ENCODE measurements at places on chromosomes 3 and 15.

DNA sequence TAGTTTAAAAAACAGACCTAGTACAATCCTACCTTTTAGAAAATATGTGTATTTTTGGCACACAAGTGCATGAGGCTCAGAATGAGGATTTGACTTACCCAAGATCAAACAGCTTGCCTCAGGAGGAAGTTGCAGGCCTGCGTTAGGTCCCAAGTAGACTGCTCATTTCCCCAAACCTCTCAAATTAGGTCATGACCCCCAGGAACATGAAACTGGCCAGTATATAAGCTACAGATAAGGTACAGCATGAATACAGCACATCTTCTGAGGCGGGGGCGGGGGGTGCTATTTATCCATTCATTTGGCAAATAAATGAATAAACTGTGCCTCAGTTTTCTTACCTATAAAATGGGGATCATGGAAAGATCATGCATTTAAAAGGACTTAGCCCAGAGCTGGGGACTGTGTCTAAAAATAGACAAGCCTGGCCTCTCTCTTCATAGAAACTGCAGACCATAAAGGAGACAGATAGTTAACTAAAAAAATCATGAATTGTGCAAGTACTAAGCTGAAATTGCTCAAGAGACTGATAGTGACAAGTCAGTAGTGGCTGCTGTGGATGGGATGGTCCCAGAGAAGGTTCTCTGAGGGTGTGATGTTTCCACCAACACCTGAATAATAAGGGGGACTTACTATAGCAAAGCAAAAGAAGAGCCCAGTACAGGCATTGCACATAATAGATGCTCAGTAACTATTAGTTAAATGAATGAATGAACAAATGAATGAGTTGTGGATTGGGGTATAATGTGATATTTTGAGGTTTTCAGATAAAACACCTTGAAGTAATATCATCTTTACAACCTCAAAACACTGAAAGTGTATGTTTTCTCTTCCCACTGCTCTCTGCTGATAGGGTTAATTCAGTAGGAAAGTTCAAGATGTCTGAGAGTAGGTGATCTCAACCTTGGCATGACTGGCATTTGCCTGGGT, 258.5 kb upstream of the PROK2 start:
- DNase-seq, result no peak

DNA sequence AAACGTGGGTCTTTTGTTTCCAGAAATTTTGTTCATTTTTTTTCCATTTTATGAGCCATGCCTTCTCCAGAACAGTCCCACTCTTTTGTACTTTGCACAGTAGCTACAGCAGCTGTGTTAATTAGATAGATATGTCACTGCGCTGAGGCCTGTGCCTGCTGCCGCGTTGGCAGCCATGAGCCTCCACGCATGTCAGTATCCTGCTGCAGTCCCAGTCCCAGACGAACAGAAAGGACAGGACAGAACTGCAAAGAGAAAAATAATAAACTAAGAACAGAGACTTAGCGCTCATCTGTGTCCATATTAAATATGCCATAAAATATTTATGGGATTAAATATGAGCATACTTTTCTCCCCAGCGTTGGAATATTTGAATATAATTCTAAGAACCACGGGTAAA, 442.4 kb upstream of the RARB start:
- no peak for DNase-seq

DNA sequence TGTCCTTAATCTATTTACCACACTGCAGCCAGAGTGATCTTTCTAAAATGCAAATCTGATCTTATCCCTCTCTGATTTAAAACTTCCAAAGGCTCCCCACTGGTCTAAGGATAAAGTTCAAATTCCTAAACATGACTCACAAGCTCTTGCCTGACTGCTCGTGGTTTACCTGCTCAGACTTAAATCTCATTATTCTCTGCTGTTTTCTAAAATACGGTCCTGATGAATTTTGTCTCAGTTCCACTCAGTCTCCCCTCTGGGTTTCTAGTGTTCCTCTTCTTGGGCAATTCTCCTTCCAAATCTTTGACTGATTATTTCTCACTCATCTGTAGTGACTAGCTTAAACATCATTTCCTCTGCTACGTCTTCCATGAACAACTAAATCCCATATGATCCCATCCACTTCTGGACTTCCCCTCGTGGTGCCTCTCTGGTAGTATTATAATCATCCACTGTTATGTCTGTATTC, 108.3 kb downstream of the P3H2 start:
- DNase-seq, result peak; percentile 58

- DNase-seq, result no peak
These were observed 3.6 kb downstream of the RFC4 start for GRCh38 chr3:186802701-186803100.

GRCh38 chr3:126269354-126269753, 87.9 kb downstream of the KLF15 start:
- no peak for DNase-seq

GRCh38 chr3:47000198-47000815, 20.8 kb downstream of the NBEAL2 start:
- DNase-seq, result peak; percentile 62

DNA sequence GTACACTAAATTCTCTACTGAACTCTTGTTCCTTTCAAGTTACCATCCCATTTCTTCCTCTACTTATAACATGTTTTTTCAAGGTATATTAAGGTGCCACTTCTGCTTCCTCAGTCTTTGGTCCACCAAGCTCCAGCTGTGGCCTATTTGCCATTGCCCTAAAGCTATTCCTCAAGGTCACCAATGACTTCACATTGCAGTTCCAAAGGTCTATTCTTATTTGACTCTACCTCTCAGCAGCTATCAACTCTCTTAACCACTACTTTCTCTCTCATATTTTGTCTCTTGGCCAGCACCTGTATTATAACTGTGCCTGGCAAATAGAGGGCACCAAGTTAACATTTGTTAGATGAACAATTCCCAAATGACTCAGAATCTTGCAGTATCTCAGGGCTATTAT, 354.7 kb downstream of the PLCL2 start:
- DNase-seq, result no peak

DNA sequence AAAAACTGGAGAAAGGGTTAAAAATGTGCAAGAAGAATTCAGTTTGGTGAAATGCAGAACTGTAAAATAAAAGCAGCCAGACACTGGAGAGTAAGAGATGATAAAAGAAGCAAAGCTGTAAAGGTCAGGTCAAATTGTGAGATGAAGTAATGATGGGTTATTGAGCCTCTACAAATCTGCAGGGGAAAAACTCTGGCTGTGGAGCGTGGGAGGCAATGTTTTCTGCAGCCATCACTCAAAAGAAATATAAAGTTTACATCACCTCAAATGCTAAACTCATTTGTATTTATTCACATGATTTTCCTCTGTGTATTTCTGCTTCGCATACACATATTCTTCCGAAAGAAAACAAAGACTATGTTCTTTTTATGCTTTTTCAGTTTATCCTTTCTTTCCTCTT, 158.8 kb upstream of the GPR149 start:
- DNase-seq, result no peak

- no peak for DNase-seq
These were observed 582 bp downstream of the CGNL1 start for GRCh38 chr15:57376696-57377477.

DNA sequence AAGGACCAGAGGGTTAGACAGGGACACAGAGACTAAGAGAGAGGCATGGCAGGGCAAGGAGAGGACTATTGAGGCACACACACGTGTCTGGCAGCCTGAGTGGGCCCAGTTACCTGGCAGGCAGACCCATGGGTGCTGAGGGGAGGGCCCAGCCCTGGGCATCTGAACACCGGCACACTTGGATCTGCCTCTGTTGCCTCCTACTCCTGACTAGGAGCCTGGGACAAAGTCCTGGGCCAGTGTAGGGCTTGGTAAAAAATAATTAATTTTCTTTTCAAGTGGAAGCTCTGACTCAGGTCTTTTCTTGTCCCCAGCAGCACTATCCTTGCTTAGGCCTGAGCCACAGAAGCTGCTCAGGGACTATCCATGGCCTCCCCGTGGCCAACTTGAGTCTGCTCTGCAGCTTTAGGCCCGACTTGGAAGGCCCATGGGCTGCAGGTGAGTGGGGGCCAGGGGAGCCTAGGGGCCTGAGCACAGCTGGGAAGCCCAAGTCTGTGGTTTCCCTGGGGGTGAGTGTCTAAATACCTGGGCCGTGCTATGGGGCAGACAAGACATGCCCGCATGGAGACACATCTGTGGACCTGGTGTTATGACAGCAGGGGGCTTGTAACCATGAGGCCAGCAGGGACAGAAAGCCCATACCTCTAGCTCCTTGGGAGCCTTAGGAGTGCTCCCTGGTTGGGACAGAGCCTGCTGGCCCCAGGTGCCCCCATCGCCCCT, at the start of gene PTH1R:
TSS of gene PTH1R (plus strand) at position 316 of the 720 bp plus-strand sequence. CDS start 5,839 bp downstream, outside the sequence.
- no peak for DNase-seq

GRCh38 chr3:183981990-183982644, 35.6 kb downstream of the ABCC5 start:
- DNase-seq, result no peak

DNA sequence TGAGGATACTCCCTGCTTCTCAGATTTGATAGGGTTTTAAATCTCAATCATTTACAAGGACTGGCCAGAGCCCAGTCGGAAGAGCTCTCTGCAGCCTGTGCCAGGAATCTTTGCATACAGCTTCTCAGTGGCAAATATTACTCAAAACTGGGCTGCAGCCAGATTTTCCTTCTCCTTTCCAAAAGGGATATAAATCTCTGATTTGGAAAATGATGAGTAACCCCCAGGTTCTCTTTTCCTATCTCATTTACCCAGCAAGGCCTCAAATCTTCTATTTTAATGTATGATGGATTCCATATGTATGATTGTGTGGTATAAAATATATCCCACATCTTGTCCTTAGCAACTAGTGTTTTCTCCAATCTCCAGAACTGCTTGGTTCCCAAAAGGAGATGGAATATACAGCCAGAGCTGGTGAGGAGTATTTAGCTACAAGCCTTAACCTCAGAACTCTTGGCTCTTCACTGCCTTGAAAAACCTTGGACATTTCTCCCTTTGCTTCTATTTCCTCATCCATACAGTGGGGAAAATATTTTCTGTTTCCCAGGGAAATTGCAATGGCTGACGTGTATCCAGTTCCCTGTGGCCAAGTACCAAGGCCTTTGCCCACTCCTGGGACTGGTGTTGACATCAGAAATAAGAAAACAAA, 114.4 kb downstream of the ATG7 start:
- no peak for DNase-seq

DNA sequence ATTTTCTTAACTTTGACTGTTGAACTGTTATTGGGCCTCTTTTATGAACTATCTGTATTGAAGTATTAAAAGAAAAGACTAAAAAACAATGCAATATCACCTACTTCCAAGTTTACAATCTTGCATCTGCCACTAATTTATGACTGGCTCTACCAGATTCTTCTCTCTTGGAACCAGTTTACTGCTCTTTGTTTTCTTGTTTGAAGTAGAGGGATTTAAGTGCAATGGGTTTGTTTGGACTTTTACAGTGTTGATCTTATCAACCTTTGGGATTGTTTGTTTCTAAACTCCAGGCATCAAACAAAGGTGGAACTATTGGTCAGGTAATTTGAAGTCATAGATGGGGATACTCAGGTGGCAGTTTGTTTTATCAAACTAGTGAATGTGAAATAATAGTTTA, 43.0 kb upstream of the MEIS2 start:
- no peak for DNase-seq

Measured in fibroblast of skin of back (primary cell).